Amniotic stem cell (primary cell): ENCODE measurements at places on chromosomes 11 and 22.

DNA sequence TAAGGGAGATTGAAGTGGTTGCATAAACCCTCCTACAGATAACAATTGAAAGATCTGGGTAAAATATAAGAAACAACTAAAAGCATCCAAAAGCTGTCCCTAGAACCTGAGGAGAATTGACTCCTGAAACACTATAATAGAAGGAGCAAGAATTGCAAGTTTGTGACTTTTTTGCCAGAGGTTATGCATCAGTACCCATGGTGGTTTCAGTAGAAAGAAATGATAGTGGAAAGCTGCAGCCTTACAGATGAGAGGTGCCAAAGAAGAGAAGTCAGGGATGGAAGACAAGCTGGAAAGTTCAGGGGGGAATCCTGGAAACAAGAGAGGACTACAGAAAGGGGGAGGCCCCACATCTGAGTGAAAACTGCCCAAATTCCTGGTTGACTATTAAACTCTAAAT, 80.7 kb downstream of the PACS1 start:
- DNase-seq, result no peak

- DNase-seq, result no peak
Observed at GRCh38 chr11:64843686-64844329, 645 bp downstream of the CDC42BPG start.

GRCh38 chr22:38406617-38407016, 48.4 kb downstream of the KCNJ4 start:
- no peak for DNase-seq

- DNase-seq, result no peak
Observed at GRCh38 chr11:75873417-75874221, 58.6 kb downstream of the UVRAG start.

GRCh38 chr11:134530636-134531326, 118.7 kb upstream of the B3GAT1 start:
- DNase-seq, result no peak

GRCh38 chr11:47212938-47213337, 1.8 kb upstream of the DDB2 start:
- DNase-seq, result no peak

GRCh38 chr11:56905936-56906335, 82.8 kb upstream of the OR5AK2 start:
- no peak for DNase-seq

DNA sequence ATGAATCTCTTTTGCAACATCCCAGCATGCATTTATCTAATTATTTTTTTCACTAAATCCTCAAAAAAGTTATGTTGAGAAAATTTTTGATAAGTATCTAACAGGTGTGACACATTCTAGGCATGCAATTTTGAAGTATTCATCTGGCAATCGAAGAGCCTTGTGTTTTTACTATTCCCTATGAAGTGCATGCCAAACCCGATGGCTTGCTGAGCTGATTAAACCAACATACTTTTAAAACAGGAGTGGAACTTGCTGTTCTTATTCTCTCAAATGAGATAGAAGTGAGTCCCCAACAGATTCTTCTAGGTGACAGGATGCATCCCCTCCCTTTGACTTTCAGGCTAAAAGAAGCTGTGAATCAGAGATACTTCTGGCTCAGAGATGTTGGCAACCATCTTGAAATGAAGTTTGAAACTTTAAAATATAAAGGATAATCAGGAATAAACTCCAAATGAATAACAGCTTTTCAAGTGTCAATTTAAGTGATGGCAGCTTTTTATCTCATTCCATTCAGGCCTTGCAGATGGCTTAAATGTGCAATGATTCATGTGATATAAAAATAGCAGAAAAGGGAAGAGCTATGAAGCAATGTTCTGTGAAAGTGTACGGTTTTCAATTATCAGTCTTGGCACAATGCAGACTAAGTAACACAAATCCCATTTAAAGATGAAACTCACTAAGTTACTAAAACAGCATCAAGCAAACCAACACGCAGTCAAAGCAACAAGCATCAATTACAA, 67.7 kb downstream of the APOL5 start:
- DNase-seq, result no peak

- DNase-seq, result no peak
Observed at GRCh38 chr11:85755285-85755684, 55.7 kb downstream of the SYTL2 start.

DNA sequence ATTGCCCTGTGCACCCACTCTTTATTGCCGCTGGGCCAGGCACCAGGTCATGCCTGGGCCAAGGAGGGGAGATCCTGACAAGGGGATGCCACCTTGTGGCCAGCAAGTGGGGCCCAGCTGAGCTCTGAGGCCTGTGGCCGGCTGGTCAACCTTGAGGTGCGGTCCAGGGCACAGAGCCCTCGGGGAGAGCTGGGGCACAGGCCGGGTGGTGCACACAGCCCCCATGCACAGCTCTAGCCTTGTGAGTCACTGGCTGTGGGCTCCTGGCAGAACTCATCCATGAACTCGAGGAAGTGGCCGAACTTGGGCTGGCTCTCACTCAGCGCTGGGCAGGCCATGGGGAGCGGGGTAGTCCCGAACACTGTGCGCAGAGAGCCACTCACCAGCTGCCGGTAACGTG, 94.3 kb downstream of the RNF169 start:
- DNase-seq, result no peak

DNA sequence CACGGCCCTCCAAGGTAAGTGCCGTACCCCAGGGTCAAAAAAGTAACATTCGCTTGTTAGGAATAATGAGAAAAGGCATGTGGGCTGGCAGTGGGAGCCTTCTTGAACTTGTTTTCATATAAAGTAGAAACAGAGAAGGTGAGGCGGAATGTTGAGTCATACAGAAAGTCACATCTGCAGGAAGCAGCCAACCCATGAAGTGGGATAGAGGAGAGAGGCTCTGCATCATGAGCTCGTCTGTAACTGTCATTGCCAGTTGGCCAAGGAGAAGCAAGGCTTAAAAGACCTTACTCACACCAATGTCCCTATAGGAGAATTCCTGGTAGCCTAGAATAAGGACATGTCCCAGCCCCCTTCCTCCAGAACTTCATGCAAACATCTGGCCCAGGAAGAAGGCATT, 253.3 kb downstream of the BUD13 start:
- DNase-seq, result no peak

DNA sequence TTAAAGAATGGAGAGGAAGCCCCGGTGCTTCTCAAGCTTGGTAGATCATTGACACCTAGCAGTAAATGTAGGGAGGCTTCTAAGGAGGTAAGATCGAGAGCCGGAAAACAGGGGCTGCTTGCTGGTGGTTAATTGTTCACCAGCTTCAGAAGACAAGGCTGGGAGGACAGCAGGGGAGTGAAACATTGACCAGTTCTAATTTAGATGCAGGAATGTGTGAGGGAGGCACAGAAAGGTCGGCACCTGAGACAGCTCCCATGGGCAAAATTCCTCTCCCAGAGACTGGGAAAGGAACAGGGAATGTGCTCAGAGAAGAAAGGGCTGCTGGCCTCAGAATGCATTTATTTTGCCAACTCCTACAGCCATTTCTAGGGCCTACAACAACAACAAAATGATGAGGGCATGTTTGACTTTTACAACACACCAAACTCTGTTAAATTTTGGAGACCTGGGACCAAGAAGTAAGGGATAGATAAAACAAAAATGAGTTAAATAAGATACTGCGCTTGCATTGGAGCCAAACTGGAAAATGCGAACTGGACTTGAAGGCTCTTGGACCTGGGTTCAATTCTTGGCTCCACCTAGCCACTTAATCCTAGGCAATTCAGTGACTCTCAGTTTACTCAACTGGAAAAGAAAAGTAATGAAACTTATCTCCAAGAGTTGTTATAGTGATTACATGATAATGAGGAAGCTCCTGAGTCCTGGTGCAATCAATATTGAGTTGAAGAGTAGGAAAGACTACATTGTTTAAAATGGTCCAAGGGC, 31.0 kb downstream of the FZD4 start:
- no peak for DNase-seq

DNA sequence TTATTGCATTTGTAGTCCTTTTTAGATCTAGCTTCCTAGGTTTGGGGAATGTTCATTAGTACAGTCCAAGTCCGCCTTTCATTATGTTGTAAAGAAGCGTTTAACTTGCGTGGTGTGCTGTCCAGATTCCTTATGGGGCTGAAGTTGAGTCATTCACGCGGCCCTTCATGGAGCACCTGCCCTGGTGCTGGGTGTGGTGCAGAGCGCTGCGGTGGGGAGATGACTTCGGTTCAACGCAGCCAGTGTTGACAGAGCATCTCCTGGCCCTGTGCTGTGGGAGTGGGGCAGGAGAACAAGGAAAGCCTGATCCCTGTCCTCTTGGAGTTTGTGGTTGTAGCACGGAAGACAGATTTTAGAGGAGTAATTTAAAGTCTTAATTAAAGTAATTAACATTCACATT, 152.0 kb downstream of the TBC1D22A start:
- DNase-seq, result no peak

- no peak for DNase-seq
Observed at GRCh38 chr11:106917973-106918372, 100.3 kb downstream of the GUCY1A2 start.

DNA sequence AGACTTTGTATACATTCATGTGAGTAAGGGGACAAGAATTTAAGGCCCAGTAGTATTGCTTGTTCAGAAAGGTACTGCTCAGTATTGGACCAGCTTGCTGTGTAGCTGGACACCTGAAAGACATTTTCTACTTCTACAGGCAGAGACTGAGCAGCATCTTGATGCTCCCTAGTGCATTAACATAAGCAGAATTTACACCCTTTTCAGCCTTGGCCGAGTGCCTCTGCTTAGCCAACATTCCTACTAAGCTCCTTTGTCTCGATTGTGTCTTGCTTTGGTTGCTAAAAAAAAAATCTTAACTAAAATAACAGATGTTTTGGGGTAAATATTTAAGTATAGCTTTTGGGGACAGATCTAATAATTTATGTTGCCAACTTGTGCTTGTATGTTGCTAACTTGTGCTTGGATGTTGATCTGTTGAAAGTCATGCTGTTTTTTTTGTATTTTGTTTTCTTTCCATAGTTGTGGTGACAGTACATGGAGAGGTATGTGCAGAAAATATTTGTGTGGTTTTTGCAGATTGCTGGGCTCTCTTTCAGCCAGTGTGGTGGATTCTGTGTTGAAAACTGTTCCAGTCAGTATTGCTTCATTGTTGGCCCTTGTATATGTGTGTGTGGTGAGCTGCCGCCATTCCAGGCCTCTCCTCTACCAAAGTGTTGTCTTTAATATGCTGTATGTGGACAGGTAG, 3.7 kb downstream of the PTS start:
- no peak for DNase-seq

- no peak for DNase-seq
Observed at GRCh38 chr22:44127356-44127755, 53.4 kb upstream of the PARVG start.

DNA sequence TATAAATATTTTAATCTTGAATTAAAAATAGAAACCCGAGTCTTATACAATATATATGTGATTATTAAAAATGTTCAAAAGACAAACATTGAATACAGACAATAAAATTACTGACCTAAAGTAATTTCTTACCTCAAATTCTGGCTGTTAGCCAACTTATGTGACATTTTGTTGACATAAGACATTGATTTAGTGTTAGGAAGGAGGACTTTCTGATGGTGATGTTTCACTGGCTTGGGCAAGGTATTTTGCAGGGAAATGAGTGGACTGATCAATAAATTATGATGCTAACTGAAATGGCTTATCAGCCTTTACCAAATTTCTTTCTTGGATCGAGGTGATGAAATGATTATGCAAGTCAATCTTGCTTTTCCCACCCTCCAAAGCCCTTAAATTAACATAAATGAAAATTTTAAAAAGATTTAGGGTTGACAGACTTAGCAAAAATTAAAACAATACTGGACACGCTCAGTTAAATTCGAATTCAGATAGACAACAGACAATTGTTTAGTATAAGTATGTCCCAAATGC, 33.2 kb upstream of the FZD4 start:
- no peak for DNase-seq

DNA sequence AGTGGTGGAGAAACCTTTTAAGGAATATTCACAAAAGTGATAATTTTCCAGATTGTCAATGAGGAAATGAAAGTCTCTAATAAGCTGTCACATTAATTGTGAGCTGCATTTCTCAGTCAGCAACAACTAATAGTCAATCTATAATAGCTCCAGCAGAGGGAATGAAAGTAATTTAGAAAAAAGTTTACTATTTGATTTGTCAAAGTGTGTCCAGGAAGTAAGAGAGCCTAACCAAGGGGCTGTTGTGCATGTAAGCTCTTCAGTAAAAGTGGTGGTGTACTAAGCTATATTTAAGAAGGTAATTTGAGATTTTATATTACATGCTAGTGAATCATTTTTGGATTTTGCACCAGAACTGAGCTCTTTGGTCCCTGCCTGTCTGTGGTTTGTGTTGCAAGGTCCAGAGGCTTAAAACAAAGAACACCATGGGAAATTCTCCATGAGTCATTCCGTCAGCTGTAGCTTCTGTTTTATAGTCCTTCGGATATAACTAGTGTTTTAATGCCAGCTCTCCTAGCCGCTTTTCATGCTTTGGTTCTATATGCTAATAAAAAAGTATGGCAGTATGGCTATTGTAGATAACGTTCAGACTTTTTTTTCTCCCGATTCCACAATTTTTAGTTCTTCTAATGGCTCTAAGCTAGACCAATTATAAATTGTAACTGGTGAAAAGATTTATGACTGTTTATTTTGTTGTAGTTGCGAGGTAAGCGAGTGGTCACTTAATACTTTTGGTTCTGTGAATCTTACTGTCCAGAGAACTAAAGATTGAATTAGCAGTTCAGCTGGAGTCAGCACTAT, 64.6 kb downstream of the ARHGEF12 start:
- DNase-seq, result peak; percentile 84

- DNase-seq, result no peak
Observed at GRCh38 chr11:117618302-117618981, 178.6 kb downstream of the DSCAML1 start.

DNA sequence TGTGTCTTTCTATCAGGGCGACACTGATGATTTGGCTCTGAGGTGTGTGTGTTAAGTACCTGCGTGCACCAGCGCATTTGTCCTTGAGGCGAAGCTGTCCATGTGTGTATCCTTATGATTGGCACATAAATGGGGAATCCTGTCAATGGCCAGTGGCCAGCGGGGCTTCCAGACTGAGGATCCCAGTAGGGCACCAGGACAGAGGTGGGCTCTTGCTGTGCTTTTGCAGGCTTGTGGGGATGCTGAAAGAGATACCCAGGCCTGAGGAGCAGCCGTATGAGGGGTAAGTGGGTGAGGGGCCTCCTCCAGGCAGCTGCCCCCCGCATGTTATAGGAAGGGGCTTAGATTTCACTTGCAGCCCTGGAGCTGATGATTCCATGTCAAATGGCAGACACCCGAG, 156.8 kb downstream of the ST3GAL4 start:
- DNase-seq, result no peak

- DNase-seq, result no peak
Observed at GRCh38 chr11:70574725-70575347, 176.5 kb downstream of the CTTN start.

DNA sequence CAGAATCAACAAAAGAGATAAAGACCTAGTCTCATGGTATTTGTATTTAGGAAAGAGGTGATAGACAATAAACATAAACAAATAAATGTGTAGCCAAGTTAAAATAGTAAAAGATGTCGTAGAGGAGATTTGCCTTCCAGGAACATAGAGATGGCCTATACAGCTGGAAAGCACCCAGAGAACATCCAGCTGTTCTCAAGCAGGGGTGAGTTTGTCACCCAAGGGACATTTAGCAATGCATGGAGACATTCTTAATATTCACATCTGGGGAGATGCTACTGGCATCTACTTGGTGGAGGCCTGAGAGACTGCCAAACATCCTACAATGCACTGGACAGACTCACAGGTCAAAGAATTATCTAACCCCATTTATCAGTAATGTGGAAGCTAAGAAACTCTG, 88.3 kb downstream of the C11orf87 start:
- no peak for DNase-seq

- DNase-seq, result no peak
Observed at GRCh38 chr22:17201285-17201945, 17.8 kb downstream of the ADA2 start.
